Central memory CD4-positive, alpha-beta T cell (primary cell): ENCODE measurements at places on chromosomes 6 and 20.

DNA sequence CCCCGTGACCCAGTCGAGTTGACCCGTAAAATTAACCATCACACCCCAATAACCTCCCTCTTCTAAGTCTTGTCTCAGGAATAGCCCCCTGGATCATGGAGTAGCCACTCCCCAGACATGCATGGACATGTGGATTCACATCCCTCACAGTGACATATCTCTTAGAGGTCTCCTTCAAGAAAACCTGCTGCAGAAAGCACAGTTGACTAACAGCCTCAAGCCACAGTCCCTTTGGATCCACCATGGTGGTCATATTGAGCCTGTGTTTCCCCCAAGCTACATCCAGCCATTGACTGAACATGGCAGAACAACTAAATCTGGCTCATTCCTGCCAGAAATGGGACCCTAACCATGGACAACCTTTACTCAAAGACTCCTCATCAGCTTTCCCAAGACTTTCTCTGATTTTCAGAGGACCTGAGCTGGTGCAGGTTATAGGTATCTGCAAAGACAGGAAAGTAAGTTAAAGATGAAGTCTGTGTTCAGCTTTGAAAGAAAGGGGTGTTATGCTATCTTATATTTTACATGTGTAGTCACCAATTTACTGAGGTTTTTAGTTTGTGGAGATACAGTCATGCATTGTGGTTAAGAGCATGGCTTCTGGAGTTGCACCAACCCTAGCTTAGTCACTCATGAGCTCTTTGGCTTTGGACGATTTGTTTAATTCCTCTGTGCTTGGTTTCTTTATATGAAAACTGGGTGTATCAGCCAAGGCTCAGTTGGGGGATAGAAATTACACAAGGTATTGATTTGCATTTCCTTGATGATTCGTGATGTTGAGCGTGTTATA, 219.1 kb downstream of the MYLK4 start:
- DNase-seq, result no peak

DNA sequence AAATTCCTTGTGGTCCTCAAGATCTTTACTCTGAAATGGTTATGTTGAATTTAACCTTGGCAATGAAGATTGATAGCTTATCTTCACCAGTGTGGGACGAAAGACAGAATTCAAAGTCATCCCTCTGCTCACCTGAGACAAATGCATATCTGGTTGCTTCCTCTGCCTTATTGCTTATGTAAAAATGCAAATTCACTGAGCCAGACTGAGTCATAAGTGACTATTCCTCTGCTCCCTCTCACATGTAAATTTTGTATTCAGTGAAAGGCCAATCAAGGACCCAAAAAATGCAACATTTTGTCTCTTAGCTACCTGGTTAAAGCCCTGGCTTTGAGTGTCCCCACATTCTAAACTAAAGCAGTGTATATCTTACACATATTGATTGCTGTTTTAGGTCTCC, 593.1 kb upstream of the GJE1 start:
- DNase-seq, result no peak

GRCh38 chr6:6678811-6679210, 90.3 kb downstream of the LY86 start:
- no peak for DNase-seq

DNA sequence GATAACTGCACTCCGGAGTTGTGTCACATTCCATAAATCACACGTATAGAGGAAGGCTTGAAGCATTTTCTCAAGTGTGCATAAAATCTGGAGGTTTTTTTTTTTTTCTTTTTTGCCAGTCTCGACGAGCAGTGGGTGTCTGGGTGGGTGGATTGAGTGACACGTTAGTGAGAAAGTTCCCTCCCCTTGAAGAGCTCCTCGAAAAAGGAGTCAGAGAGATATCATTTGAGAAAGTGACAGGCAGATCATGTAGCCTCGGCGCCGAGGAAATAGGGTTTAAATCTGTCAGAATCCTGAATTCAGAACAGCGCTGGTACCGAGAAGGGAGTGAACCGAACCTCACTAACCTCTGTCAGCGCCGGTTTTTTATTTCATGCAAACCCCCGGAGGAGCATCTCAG, 269.5 kb upstream of the ARID1B start:
- no peak for DNase-seq

DNA sequence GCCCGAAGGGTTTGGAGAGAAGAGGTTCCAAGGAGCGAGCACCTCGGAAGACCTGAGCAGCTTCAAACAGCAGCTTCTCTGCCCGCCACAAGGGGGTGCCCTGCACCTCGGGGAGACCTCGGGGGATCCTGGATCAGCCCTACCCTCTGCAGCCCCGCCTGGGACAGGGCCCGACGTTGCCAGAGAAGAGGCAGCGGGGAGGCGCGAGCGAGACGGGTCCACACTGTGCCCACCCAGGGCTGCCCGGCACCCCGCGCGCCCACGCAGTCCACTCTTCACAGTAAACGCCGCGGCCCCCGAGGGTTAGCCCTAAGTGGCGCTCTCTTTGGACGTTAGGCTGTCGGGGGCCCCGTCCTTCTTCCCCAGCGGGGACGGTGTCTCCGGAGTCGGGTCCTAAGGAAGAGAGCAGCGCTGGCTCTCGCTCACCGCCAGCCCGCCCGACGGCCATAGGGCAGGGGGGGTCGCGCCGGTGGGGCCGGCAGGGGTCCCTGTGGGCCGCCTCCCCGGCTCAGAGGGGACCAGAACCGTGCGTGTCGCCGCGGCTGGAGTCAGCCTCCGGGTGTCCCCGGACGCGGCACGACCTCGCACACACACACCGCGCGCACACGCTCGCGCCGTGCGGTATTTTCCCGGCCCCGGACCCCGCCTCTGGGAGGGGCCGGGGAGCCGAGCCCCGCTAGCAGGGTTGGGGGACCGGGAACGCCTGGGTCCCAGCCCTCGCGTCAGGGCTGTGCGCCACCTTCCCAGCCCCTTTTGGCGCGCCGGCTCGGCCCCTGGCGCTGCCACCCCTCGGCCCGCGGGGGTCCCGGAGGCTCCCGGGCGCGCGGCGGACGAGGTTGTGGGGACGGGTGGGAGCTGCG, 929 bp downstream of the CDH22 start:
- peak; percentile 69 for DNase-seq

GRCh38 chr20:40278673-40279072, 410.4 kb downstream of the MAFB start:
- DNase-seq, result no peak

DNA sequence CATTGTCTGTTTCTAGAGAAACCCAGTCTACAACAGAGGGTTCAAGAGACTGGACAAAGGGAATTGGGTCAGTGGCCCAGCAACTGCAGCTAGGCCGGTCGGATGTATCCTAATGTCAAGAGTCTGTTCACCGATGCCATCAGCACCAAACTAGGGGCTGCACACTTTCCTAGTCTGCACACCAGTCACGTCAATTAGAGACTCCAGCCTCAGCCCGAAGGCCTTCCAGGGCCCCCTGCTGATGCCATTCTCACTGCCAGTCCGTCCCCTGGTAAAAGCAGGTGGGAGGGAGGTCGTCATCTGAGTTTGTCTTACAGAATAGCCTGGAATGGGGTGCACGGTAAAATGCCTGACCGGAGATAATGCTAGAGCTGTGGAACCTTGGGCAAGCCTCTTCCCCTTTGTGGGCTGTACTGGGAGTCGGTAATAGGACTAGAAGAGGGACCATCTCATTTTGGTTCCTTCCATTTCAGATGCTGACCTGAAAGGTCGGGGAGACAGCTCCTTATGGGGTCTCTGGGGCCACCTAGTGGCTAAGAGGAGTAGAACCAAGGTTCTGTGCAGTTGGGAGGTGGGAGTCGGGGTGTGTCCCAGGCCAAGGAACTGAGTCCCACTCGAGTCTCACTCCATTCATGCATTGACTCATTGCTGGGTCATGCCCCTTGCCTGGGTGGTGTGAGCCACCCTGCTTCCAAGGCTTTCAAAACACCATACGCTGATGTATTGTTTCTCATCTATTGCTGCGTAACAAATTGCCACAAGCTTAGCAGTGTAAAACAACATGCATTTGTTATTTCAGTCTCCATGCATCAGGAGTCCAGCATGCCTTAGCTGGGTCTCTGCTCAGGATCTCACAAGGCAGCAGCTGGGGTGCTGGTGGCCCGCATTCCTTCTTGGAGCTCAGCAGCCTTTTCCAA, 5.1 kb downstream of the SOX12 start:
- peak; percentile 58 for DNase-seq

DNA sequence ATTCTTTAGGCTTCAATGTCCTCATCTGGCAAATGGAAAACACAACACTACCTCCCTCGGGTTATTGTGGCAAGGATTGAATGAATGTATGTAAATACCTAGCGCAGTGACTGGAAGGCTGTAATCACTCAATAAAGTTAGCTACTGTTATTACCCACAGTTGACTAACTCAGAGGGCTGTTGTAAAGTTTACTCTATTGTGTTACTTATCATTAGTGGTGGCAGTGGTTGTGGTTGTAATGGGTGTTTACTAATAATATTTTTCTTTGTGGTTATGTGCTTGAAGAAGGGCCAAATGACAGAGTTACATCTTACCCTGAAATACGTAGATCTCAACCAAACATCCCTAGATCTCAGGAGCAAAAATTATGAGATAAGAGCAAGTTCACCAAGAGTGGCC, 42.0 kb upstream of the PXDC1 start:
- DNase-seq, result no peak

DNA sequence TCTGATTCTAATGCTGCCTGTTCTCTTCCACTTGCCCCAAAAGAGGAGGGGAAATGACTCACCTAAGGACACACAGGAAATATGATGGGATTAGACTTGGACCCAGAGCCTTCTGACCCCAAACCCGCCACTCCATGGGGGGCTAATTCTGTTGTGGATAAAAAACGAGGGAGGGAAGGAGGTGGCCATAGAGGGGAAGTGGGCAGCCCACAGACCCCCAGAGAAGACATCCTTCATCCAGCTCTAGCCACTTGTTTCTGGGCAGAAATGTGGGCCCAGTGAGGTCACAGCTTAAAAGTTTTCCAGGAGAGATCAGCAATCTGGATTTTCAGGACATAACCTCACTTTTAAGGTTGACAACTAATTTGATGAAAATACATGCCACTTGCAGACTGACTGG, 202.1 kb downstream of the ANKRD60 start:
- DNase-seq, result no peak

GRCh38 chr6:78614961-78615360, 252.4 kb upstream of the IRAK1BP1 start:
- DNase-seq, result no peak

DNA sequence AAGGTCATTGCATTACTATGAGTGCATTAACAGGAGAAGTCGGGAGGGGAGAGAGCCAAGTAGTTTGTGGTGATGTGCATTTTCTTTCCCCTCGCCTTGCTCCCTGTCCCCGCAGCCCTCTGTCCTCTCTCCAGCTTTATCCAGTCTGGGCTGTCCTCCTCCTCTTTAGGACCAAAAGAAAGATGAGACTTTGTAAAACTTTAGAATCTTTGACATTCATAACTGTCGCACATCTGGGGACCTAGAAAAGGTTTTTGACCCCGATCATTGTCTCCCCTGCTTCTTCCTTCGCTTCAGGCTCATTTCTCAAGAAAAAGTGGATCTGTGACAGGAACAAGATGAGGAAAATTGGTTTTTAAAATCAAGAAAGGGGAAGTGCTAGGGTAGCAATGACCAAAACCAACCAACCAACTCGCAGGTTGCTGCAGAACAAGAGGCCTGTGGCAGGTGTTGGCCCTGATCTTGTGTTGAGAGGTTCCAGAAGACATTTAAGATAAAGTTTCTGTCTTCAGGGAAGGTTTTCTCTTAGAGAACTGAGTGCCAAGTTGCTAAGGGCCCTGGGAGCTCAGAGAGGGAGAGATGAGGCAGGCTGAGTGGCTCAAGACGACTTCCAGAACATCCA, 17.6 kb downstream of the SYTL3 start:
- no peak for DNase-seq

- DNase-seq, result no peak
These were observed 129.1 kb downstream of the DST start for GRCh38 chr6:56513631-56514030.

GRCh38 chr6:165986311-165986913, 181.2 kb downstream of the TBXT start:
- no peak for DNase-seq

DNA sequence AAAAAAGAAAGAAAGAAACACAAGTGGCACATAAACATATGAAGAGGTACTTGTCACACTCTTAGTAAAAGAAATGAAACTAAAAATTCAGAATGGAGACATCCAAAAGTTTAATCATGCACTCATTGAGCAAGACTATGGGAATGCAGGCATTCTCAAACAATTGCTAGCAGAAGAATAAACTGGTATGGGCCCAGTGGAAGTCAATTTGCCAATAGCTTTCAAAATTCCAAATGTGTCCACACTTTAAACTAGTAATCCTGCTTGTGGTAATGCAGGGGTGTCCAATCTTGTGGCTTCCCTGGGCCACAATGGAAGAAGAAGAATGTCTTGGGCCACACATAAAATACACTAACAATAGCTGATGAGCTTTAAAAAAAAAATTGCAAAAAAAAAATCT, 97.4 kb downstream of the EPB41L2 start:
- no peak for DNase-seq

DNA sequence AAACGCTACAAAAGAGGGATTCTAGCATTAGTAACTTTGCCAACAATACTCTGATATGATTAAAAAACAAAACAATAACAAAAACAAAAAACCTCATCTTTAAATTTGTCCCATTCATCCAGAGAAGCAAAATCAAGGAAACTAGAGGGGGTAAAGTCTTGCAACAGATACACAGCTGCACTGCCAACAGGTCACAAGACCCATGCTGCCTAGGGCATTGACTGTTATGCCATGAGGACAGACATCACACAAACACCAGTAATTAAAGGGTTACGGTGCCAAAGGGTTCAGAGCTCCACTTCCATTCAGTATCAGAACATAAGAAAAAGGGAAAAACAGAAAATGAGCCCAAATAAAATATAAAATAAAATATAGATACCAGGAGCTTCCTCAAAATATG, 1.6 kb downstream of the TBC1D20 start:
- DNase-seq, result no peak

- DNase-seq, result no peak
These were observed 33.9 kb downstream of the ITPR3 start for GRCh38 chr6:33654831-33655554.

DNA sequence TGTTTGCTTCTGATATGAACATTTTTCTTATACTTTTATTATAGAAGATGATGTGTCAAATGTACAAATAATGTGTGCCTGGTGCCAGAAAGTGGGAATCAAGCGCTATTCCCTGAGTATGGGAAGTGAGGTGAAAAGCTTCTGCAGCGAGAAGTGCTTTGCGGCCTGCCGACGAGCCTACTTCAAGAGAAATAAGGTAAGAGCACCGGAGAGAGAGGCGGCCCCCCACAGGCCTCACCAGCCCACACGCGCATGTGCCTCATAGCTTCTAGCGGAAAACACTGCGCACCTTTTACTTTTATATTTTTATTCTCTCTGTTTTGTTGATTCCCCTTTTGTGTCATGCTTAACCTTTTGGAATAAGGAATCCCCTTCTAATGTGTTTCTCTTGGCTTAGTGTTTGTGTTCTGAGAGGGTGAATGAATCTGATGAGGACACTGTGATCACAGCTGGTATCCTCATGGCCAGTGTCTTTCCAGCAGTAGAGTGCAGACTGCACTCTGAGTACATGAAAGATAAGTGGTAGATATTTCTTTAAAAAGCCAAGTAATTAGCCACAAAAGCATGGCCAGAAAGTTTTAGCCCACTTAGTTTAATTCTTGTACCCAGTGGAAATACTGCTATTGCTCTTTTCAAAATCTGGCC, 43.6 kb downstream of the SOBP start:
- DNase-seq, result no peak

- DNase-seq, result no peak
These were observed 222.7 kb upstream of the FOXA2 start for GRCh38 chr20:22807045-22807444.
